Activated CD4-positive, alpha-beta T cell treated with anti-CD3 and anti-CD28 coated beads for 4 hours (primary cell): ENCODE measurements at places on chromosomes 5 and 9.

DNA sequence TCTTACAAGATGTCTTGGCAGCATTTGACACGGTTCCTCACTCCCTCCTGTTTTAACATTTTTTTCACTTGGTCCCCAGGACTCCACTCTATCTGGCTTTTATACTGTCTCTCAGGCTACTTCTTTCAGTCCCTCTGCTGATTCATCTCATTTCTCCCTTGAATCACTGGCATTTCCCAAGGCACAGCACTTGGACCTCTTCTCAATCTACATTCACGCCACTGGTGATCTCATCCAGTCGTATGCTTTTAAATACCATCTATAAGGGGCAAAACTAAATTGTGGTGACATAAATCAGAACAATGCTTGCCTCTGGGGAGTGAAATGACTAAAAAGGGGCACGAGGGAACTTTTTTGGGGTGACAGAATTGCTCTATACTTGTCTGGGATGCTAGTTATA is 47.1 kb downstream of the MAPKAP1 start:
- DNase-seq = no peak

DNA sequence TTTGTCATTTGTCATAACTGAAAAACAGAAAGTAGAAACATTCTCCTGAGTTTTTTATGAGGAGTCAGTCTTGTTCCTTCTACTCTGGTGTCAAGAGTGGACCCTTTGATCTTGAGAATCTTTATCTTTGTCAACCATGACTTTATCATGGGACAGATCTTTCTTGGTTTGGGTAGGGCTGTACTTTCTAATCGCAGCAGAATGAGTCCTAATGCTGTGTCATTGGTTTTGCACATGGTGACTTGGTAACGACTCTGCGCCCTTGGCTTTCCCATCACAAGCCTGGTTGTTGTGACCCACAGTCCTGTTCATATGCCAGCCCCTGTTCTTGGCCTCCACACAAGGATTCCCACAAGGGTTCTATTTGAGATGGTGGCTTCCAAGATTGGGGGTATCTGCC is 45.6 kb downstream of the AOPEP start:
- no peak for DNase-seq

DNA sequence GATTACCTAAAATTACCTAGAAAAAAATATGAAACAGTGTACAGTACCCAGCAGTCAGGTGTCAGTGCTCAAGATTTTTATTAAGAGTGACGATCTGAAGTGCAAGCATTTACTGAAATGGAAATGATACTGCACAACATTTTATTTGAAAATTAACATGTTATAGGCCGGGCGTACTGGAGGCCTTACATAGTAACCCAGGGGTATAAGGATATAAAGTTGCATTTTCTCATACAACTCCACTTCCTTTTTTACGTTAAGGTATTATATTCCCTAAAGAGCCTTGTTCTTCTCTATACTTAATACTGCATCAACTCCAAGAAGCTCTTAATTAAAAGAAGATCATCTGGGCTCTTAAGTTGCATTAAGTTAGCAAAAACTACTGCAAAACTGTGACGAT is 3.3 kb downstream of the MAT2B start:
- no peak for DNase-seq

DNA sequence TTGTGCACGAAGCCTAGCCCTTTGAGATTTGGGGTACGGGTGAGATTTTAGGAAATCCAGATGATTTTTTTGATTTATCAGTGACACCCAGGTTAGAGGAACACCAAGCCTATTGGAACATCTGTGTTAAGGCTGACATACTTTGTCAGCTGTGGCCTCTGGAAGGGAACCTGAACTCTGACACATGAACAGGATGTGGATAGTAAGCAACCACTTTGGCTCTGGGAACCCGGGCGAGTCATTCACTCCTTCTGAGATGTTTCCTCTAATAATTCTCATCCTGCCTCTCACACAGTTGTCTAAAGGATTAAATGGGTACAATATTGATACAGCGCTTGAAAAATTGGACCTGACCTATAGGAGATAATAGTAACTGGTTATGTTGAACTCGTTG is 67.8 kb downstream of the FGF1 start:
- no peak for DNase-seq
